ENCODE measurements at places on chromosomes 3 and 15.

DNA sequence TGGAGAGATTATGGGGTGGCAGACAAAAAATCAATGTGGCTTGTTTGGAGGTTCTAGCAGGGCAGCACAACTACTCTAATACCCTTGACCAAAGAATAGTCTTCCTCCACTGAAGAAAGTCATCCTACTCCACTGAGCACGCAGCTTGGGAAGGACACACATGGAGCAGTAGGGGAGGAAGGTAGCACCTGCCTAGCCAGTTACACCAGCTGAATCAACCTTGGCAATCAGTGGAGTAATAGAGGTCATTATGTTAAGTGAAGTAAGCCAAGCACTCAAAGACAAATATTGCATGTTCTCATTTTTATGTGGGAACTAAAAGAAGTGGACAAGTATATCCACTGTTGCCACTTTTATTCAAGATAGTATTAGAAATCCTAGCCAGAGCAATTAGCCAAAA is 555.8 kb upstream of the ALCAM start:
- no peak for DNase-seq

DNA sequence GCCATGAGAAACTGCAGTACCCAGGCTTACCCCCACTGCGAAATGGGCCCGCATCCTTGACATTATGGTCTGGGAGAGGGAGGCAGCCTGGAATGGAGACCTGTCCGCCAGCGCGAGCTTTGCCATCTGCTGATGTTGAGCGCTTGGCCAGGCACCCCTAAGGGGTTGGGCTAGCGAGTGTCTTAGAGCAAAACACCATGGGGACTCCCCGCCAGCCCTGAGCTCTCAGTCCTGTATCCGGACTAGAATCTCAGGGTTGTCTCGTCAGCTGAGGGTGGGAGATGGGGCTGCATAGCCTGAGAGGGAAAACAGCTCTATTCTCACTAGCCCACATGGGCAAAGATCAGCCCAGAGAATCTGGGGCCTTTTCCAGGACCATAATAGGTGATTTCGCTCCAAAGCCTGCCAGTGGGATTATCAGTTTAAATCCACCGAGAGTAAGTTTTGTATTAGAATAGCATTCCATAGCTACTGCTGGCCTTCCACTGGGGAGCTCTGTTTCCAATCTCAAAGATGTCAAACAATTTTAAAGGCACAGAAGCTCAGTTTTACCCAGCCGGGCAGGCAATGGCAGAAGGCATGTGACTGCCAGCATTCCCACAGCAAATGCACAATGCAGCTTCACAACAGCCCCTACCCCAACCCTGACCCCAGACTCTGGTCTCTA is 167.5 kb upstream of the TPM1 start:
- DNase-seq: no peak

DNA sequence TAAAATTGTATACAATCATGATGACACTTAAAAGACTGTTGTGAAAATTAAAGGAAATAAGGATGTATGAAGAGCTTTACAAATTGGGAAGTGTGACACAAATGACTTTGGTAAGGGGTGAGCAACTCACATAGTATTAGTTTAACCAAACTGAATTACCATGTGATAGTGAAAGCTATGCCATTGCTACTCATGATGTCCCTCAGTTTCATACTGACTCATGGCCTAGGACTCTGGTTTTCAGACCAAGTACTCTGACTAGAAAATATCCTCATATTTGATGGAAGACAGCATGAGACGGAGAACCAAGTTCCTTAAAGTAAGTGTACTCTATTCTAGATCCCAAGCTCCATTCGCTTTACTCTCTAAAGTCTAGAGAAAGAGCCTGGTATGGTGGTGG is 203.2 kb upstream of the ICE2 start:
- no peak for DNase-seq

- no peak for DNase-seq
These were observed 211.3 kb downstream of the KLF13 start for GRCh38 chr15:31537770-31538592.

DNA sequence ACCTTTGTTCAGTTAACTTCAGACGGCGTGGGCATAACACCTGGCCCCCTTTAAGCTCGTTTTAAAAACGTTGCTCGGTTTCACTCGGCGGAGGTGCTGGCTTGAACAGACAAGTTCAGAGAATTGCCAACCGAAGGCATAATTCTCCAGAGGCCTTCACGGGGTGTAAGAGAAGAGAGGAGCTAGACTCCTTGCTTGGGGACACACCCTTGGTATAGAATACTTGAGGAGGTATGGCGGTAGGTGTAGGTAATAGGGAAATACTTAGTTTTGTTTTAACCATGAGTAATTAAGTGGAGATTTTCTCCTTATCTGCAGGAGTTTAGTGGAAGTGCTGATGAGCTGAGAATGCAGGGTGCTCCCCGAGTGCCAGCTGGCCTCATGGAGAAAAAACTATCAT is 921 bp downstream of the FBXL2 start:
- DNase-seq: no peak

DNA sequence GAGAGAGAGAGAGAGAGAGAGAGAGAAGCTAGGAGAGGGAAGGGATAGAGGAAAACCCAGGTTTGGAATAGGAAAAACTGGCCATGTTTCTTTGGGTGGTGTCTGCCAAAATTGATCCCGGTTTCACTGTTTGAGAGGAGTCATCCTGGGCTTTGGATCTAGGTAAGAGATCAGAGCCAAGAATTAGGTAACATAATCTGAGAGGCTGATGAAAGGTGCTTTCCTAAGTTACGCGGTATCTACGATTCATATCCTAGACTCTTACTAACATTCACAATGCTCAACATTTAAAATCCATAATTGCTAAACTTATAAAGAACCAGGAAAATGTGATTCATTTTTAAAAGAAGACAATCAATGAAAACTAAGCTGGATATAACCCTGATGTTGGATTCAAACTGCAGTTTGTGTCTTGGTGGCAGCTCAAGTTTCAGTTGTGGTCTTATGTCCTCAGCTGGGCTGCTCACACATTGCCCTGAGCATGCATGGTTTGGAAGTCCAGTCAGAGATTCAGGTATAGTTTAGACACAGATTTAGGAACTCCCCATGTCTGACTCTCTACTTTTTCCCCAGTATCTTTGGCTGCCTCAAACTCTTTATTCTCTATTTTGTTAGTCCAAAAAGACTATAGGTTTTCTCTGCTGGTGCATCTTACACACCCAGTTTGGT is 42.5 kb upstream of the FMN1 start:
- no peak for DNase-seq

DNA sequence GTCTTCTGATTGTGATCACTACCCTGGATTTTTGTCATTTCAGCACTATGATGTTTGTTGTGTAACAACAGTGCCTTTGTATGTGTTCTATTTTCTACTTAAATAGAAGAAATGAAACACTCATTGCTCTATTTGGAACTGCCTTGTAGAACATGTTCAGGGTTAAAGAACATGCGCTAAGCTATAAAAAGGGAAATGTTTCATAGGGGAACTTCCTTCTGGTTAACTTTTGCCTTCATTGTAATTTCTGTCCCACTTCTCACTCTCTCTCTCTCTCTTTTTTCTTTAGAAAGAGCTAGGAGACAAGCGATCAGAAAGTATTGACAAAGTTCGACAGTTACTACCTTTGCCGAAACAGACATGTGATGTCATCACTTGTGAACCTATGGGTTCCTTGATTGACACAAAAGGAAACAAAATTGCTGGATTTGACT is at the start of gene P2RY12:
Gene P2RY12 (minus strand): TSS at position 13 of the 434 bp plus-strand sequence. CDS start 45,908 bp downstream, outside the sequence.
- DNase-seq: no peak

- no peak for DNase-seq
These were observed 190.3 kb upstream of the CDIN1 start for GRCh38 chr15:36389107-36389506.

DNA sequence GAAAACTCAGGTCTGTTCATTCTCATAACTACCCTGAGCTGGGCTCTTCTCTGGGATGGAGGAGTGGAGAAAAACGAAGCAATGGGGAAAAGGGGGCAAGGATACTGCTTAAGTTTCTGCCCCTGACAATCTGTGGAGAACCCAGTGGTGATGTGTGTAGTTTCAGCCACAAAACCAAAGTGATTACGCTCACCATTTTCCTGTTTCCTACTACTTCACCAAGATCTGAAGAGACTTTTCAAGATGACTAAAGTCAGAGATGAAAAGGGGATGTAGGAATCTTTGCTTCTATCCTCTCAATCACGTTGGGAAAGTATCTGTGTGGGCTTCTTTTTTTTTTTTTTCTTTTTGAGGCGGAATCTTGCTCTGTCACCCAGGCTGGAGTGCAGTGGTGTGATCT is 8.3 kb upstream of the UBE2E1 start:
- DNase-seq: no peak

DNA sequence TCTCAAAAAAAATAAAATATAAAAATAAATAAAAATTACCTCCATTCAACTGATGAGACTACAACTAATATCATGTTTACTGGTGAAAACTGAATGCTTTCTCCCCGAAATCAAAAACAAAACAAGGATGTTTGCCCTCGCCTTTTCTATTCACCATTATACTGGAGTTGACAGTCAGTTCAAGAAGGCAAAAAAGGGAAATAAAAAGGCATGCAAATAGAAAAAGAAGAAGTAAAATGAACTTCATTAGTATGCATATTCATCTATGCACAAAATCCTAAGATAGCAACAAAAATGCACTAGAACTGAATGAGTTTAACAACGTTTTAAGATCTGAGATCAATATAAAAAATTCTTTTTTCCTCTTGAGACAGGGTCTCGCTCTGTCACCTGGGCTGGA is 72.7 kb upstream of the FAM174B start:
- DNase-seq: no peak

- DNase-seq: no peak
These were observed 53.6 kb downstream of the CLSTN2 start for GRCh38 chr3:139988472-139989156.

DNA sequence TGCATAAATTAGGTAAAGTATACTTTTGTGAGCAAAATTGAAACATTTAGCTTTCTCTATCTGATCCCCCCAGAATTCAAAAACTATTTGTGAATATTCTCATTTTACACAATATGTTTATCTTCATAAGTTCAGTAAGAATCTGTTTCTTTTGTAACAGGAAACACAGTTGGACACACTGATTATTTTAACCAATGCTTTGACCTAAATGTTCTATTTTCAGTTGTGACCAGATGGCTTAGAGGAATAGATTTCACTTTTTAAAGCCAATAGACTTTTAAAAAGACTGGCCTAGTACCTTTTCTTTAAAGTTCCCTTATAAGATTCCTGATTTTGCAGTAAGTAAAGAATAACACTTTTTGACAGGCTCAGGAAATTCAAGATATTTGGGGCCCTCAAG is 74.0 kb upstream of the STRIT1 start:
- DNase-seq: no peak

DNA sequence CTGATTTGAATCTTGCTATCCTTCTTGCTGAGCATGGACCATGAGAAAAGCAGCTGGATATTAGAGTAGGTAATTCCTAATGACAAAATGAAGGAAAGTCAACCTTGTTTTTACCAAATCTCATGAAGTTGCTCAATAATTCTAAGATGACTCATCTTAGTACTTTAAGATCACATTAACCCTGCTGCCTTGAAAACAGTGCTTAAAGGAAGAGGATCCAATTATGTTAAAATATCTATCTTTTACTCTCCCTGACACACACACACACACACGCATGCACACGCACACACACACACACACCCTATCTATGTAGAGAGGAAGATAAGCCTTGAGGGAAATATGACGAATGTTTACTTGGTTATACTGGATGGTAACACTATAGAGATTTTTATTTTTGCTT is 16.0 kb upstream of the MYO1E start:
- no peak for DNase-seq

DNA sequence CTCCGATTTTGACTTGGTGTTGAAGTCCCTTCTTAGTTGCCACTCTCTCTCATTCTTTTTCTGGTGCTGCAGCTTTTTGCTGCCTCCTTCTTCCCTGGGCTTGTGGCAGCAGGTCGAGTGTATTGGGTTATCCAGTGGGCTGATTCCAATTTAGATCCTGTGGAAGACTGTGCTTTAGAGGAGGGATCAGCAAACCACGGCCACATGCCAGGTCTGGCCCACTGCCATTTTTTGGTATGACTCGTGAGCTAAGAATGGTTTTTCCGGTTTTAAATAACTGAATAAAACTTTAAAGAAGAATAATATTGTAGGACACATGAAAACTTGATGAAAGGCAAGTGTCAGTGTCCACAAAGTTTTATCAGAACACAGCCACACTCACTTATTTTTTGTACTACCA is 330.5 kb downstream of the ROBO2 start:
- no peak for DNase-seq

DNA sequence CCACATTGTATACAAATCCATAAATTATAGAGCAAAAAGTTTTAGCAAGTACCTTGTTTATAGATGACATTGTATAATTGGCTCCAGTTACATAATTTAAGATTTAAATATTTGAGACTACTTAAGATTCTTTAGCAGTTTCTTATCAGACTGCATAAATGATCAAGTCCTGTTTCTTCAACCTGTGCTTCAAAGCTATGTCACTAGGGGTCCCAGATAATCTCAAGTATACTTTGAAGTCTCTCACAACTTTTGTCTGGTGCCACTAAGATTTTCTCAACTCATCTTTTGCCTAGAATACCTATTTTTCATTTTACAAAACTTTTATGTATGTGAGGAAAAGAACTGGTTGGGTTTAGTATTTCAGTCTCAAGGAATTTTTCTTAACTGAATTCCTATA is 205.5 kb downstream of the STAG1 start:
- no peak for DNase-seq

DNA sequence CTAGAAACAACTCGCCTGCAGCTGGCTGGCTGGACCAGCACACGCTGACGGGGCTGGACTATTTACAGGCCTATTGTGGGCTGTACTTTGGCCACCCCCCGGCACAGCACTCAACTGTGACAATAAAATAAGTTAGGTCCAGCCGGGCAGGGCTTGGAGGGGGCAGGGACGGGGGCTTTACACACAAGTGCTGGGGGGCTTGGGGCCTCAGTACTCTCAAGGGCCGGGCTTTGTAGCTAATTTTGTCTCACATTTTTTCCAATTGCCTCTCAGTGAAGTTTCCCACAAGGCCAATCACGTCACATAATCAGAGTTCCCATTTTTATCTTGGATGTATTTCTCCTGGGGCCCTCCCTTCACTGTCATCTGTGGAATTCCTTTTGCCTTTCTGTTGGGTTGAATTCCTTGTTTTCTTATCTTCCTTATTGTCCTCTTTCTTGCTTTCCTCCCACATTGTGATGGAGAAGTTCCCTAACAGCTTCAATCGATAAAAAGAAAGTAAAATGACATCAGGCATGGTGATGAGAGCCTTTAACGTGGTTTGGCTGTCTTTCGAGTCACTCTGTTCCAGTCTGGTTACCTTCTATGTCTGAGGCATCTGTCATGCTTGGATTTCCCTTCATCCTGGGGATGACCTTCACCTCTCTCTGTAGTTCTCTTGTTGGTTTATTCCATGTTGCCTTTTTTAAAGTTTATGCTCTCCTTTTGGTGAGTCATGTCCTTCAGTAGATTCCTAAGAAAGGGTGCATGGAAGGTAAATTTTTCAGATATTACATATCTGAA is 44.1 kb upstream of the CMTM7 start:
- DNase-seq: no peak

GRCh38 chr3:27657871-27658270 is 64.3 kb downstream of the EOMES start:
- no peak for DNase-seq

All from cortex of kidney (tissue), 1 donor.